ENCODE measurements at places on chromosomes 6 and 20.

- no peak for DNase-seq
Measured at GRCh38 chr6:150898399-150899170, 33.1 kb downstream of the MTHFD1L start.

GRCh38 chr6:11094411-11094851 lies 797 bp downstream of the SMIM13 start:
- DNase-seq = no peak

GRCh38 chr6:134014588-134015137 lies 37.8 kb downstream of the SLC2A12 start:
- DNase-seq = no peak

- no peak for DNase-seq
Measured at GRCh38 chr6:2693231-2693630, 57.5 kb downstream of the MYLK4 start.

DNA sequence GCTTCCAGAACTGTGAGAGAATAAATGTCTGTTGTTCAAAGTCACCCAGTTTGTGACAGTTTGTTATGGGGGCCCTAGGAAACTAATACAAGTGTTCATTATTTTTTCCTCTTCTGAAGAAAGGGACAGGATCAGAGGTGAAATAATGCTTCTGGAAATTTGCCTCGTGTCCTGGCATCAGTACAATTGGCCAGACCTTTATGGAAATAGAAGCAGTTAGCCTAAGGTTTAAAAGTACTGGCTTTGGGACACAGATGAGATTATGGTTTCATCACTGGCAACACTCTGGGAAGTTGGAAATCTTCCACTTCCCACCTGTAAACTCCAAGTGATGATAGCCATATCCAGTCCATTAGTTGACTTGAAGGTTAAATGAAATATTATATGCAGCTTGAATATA lies 88.7 kb downstream of the PLCB1 start:
- no peak for DNase-seq

DNA sequence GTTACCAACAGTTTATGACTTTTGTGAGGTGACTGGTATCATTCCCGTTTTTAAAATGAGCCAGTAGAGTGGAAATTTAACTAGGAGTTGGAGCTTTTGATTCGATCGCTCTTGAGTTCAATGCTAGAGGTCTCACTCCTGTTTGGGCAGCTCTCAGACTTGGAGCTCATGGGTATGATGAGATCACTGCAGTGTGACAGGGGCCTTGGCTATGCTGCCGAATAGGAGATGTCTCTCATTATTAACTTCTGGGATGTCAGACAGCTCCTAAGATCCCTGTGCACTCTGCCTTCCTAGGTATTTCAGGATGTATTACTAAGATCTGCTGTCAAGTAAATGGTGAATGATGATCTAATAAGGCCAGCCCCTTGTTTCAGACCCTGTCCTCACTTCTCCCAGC lies 20.4 kb downstream of the AKAP12 start:
- DNase-seq = no peak

DNA sequence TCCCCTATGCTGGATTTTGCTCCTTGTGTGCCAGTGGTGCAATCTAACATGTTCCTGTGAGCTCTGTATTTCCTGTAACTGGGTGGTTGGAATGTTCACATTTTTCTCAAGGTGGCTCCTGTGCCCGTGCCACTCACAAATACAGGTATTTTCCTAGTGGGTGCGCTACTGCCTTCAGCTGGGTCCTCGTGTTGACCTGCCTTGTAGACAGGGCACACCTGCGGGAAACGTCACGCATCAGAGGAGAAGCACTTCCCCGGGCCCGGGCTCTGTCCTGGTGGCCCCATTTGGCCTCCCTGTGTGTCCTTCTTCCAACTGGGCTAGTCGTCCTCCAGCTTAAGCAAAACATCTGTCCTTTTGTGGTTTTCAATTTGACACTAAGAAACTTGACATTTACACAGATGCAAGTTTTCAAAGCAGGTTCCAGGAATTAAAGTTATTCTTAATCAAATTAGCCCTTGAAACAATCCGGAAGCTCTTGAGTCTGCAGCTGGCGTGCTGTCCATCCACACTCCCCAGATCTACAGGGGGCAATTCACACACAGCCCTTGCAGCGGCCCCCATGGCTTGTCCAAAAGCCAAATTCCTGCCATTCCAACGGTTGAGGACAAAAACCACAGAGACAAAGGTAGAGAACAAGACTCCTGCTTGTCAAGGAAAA lies 275.1 kb downstream of the CDC5L start:
- DNase-seq = no peak

- DNase-seq = no peak
Measured at GRCh38 chr6:89339565-89339964, 13.0 kb downstream of the UBE2J1 start.

Data from pancreas (tissue), 10 donors.